ENCODE measurements at places on chromosomes 7 and 10. TPM values are rescaled to one million over a fixed set of nuclear protein-coding genes. Genes with fewer than 3 reads are reported as not detected.

Gene PTF1A
- not detected for total RNA-seq

- no peak for DNase-seq
Observed at GRCh38 chr10:103153302-103154197, 39.5 kb downstream of the NT5C2 start.

Gene CYP2C8
- total RNA-seq = 638 TPM

Gene ALOX5
- total RNA-seq = 16.9 TPM

Gene SDK1
- 0.42 TPM for total RNA-seq

GRCh38 chr7:108358553-108358952 lies 97.7 kb downstream of the NRCAM start:
- DNase-seq = peak; percentile 39
